NCI-H2171 treated with DMSO at 0.1 percent for 48 hours (cell line): ENCODE measurements at places on chromosomes 7 and 10.

DNA sequence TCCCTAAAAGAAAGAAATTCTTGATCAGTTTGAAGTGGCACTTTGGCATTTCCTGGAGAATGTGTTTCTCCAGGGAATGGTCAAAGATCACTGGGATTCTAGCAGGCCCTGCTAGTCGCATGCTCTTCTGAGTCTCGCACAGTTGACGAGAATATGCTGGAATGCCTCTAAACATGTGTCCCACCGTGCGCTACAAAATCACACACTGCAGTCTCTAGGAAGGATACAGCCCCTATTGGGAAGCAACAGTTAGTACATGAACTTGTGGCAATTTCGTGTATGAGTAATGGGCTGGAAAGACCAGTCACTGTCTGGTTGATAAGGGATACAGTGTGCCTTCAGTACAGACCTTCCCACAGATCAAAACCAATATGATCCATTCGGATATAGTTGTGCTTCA is 257.9 kb downstream of the PRPF18 start:
- DNase-seq: no peak

DNA sequence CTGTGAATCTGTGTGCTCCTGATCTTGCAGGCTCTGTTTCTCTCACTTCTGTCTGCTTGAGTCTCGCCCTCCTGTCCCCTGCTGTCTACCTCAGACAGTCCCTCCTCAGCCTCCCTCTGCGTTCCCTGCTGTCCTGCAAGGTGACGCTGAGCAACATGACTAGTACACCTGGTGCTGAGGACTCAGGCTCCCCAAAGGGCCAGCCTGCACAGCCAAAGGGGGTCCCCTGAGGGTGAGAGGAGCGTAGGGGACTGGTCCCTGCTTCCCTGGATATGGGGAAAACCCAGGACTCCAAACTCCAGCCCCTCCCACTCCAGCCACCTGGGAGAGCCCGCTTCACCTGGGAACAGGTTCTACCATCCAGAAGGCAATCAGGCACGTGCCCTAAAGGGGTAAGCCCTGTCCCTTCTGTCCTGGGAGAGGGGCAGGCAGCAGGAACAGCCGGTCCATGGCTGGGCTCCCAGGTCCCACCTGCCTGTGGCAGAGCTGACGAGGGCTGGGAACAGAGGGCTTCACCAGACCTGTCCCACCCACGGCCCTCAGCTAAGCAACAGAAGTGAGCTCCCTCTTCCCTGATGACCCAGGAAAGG is 156.5 kb downstream of the UBE2H start:
- DNase-seq: no peak

DNA sequence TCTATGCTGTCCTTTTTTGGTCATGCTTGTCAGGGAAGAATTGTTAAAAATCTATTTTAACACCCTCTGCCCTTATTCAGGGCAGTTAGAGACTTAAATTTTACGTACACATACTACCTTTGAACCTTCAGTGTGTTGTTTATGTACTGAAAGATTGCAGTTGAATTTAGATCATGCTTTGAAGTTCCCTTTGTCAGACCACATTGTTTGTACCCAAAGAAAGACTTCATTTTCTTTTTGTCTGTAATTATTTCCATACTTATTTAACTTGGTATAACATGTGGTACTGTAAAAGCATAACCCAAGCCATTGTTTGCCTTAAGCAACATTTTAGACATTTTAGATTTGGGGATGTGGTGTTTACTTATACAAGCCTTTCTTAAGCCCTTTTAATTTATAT is 96.1 kb downstream of the MMRN2 start:
- no peak for DNase-seq

DNA sequence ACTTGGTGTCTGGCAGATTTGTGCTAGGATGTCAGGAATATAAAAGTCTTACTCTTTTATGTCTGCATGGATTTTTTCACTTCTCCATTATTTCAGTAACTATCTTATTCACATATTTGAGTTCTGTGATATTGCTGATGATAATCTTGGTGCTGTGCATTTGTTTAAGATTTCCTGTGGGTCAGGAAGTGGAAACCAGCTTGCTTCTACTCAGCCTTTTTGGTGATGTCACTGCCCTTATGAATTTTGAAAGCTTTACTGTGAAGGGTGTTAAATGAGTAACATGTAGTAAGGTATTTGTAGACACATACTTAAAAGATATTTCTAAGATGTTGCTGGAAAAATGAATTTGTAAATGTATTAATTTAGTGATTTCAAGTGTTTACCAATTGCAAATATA is 69.5 kb upstream of the VOPP1 start:
- DNase-seq: no peak

- peak; percentile 75 for DNase-seq
Measured at GRCh38 chr7:115410972-115411686, 489.2 kb downstream of the MDFIC start.

DNA sequence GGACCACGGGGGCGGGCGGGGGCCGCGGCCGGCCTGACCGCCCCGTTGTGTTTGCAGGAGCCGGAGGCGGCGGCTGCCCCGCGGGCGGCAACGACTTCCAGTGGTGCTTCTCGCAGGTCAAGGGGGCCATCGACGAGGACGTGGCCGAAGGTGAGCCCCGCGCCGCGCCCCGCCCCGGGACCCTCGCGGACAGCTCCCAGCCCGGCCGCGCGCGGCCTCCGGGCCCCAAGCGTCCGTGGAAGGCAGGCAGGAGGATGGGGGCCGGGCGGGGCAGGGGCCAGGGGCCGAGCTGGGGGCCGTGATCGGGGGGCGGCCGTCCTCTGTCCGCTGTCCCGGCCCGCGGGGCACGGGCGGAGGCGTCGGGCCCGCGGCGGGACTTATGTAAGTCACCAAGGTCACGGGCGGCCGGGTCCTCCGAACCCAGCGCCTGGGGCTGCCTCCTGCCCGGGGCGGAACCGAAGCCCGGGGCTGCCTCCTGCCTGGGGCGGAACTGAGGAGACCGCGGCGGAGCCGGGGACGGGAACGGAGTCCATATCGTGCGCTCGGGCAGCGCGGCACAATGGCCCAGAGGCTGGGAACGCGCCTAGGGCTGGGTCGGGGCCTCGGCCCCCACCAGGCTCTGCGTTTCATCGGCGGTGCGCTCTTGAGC is 497 bp downstream of the PPP2R2D start:
- peak; percentile 11 for DNase-seq

GRCh38 chr7:157089100-157089610 is 49.6 kb upstream of the UBE3C start:
- peak; percentile 42 for DNase-seq

GRCh38 chr10:105797234-105797890 is 1156.3 kb downstream of the SORCS3 start:
- peak; percentile 9 for DNase-seq

DNA sequence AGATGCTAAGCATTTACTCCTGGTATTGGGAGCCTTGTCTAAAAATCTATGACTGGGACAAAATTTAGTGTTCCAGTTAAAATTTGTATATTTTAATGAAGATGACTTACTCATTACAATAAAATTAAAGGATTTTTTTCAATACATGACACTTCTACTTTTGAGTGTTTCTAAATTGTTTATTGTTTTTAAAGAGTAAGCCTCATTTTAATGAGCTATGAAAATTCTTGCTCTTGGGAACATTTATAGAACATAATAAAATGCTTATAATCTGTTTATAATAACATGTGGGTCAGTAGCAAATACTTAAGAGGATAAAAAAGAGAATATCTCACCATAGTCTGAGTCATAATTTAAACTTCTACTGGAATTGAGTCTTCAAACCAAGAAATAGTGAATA is 149.5 kb downstream of the PLCE1 start:
- DNase-seq: no peak

DNA sequence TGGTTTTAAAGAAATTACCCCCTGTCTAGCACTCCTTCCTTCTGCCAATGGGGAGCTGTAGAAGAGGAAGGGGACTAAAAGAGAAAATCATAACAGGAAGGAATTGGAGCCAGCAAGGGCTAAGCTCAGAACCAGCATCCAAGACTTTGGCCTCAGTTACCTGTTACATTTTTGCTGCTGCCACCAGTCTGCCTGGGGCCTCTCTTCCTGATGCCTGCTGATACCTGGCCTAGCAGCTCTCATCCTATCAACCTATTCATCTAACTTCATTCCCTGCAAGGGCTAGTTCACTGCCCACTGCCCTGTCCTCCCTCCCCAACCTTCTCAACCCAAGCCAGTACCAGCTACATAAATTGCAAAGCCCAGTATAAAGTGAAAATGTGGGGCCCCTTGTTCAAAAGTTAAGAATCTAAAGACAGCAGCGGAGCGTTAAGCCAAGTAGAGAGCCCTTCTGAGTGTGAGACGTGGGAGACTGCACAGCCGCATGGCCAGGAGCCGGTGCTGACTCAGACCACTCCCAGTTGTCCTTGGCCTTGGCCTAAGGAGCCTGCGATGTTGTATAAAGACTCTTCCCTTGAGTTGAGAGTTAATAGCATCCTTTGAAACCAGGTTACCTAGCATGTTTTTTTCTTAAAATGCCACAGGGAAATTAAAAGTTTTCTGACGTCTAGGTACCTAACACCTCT is 13.2 kb upstream of the AOC1 start:
- DNase-seq: no peak

GRCh38 chr7:120344276-120344675 is 71.3 kb downstream of the KCND2 start:
- DNase-seq: no peak

GRCh38 chr10:73576890-73577591 is 14.1 kb downstream of the USP54 start:
- DNase-seq: no peak

DNA sequence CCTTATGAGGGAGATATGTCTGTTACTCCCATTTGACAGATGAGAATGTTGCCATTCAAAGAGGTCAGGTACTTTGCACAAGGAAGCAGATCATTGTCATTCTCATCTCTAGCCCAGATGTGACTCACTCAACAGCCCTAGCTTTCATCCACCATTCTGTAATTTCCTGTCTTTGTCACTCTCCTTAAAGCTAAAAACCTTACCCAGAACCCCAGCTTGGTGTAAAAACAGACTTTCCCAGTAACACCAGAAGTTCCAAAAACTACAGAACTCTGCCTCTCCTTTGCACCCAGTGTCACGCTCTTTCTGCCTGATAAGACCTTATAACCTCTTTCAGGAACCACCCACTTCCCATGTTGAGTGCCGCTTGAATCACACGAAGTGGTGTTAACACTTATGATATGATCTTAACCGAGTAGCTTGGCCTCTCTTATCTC is 89.1 kb upstream of the SP4 start:
- DNase-seq: no peak

GRCh38 chr7:51070151-51070550 is 246.5 kb downstream of the COBL start:
- DNase-seq: no peak

DNA sequence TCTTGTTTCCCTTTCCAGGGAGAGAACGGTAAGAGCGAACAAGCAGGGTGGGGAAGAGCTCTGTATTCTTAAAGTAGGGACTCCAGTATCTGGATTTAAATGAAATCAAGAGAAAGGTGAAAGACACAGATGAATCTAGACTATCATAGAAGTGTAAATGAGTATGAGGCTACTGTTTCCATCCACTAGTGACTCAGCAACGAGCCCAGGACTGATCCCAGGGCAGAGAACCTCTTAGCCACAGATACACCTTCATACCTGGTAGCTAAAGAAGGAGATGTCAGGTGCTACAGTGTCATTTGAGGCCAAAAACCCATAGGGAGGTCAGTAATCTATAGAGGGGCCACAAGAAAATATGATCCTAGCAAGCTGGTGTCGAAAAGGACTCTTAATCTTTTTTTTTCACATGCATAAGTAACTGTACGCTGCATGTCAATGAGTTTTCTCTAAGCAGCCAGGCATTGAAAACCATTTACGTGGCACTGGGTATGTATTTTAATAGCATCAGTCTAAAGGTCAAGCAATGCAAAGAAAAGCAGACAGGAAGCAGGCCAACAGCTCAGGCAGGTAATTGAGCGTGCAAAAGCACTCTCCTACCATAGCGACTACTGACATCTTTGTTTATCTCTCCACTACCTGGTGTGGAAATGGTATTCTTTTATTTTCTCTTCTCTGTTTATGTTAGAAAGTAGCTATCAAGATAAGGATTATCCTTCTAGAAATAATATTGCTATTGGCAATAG is 91.5 kb upstream of the EGR2 start:
- DNase-seq: no peak

- no peak for DNase-seq
Measured at GRCh38 chr7:129525225-129525862, 23.0 kb downstream of the SMKR1 start.

DNA sequence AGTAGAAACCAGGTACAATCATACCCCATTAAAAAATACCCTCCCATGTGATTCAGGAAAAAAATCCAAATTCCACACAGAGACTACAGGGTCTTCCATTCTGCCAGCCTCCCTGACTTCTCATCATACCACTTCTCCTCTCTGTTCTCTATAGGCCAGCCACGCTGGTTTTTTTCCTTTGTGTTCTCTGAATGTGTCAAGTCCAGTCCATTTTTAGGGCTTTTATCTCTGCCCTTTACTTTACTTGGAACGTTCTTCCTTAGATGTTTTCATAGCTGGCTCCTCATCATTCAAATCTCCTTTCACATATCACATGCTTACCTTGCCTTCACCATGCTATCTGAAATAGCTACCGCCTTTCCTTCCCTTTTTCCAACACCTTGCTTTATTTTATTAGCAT is 597.6 kb downstream of the PHTF2 start:
- DNase-seq: no peak

GRCh38 chr7:31340603-31341002 is at the start of gene NEUROD6:
TSS of gene NEUROD6 (minus strand) at chr7:31340726. CDS start at chr7:31339268, 1,458 bp downstream.
- peak; percentile 99 for DNase-seq

GRCh38 chr7:101597941-101598340 is 31.2 kb downstream of the MYL10 start:
- DNase-seq: no peak

- no peak for DNase-seq
Measured at GRCh38 chr10:3528271-3528670, 256.7 kb downstream of the KLF6 start.

- peak; percentile 80 for DNase-seq
Measured at GRCh38 chr7:13179775-13180523, 492.5 kb downstream of the ARL4A start.

DNA sequence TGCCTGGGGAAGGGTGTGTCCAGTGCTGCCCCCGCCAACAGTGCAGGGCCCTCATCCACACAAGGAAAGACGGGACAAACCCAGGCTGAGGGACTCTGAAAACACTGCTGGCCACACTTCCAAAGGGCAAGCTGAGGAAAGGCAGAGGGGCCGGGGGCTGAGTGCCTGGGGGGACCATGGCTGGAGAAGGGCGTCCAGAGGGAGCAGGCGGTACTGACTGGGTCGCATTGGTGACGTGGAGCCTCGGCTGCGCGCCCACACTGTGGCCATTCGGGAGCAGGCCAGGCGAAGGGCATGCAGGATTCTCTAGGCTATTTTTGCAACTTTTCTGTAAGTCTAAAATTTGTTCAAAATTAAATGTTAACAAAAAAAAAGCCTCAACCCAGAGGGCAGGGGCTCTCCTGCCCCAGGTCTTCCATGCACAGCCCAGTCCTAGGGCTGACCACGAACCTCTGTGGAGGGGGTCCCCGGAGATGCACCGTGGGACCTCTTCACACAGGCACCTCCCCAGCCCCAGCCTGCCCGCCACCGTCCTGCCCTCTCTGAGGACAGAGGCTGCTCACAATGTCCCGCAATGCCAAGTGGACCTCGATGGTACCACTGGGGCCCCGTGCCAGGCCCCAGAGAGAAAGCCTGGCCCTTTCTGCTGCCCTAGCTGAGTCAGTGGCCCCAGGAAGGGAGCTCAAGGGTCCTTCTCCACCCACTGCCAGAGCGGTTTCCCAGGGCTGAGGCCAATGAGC is 10.4 kb downstream of the ADAM8 start:
- DNase-seq: no peak

GRCh38 chr7:148793590-148793989 is 90.5 kb downstream of the EZH2 start:
- DNase-seq: no peak
